ENCODE measurements at places on chromosomes 5 and 9.

DNA sequence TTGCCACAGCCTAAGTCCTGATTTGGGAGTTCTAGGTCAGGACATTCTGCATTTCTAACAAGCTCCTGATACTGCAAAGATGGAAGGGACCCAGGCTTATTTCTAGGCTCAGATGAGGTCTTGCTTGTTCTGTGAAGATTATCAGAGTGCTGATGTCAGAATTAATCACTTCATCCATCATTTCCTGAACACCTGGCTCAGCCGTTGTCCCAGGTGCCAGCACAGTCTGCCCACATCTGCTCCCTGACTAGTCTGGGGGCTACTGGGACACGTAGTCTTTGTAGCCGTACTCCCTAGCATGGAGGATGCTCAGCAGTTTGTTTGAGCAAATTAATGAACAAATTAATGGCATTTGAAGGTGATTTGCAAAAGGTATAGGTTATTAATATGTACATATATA is 17.9 kb upstream of the SPINK4 start:
- DNase-seq: no peak

- DNase-seq: no peak
Measured at GRCh38 chr9:6605202-6605601, 40.3 kb downstream of the GLDC start.

DNA sequence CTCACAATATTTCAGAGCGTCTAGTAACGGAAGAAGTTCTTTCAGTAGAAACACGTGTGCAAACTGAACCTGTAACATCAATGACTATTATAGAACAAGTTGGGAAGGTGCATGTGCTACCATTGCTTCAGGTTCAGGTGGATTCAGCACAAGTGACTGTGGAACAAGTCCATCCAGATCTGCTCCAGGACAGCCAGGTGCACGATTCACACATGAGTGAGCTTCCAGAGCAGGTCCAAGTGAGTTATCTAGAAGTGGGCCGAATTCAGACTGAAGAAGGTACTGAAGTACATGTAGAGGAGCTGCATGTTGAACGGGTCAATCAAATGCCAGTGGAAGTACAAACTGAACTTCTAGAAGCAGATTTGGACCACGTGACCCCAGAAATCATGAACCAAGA is 17.4 kb upstream of the NIM1K start:
- no peak for DNase-seq

DNA sequence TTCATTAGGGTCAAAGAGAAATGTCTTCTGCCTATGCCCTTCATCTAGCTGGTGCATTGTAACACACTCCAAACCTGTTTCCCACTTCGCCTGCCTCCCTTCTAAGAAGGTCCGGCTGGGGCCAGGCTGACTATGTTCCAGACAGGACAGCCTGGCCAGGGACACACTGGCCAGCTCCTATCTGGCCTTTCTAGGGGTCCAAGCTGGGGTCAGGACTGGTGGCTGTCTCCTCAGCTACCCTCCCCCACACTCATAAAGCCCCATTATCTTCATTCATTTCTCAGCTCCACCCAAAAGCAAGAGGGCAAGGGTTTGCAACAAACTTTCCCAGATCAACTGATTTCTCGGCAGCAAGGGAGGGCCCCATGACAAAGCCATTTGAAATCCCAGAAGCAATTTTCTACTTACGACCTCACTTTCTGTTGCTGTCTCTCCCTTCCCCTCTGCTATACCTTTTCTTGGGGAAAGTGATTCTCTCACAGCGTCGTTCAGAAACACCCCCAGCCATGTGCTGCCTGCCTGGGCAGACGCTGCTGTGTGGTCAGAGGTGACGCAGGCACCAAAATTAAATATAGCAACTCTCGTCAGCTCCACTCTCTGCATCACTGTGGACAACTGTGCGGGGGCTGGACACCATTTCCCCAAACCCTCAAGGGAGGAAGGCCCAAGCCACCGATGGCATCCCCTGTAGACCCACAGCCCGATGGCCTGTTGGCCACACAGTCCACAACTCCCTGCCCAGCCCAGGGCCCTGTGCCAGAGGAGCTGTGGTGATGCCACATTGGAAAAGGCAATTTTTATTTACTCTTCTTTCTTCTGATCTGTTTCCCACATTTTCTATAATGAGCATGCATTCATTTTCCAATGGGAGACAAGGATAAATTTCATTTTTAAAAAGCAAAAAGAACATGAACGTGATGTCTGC is 6.1 kb downstream of the IL13 start:
- DNase-seq: no peak

GRCh38 chr5:110304176-110304575 is 422.3 kb downstream of the TMEM232 start:
- no peak for DNase-seq

DNA sequence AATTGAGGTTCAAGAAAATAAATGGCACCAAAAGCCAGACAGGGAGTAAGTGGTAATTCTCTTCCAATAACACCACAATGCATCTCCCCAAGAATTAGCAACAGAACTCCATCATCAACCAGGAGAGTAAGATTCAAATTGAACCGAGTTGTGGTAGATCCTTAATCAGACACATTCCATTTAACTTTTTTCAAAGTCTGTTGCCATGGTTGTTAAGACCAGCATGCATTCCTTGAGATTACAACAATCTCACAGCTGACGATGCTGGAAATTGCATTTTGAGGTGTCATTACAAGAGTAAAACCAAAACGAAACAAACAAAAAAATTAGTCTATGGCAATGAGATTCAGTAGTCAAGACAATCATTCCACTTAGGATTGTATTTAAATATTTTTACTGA is 78.9 kb upstream of the ZNF462 start:
- no peak for DNase-seq

- no peak for DNase-seq
Measured at GRCh38 chr5:180785794-180786221, 16.8 kb downstream of the MGAT1 start.

GRCh38 chr5:160259341-160259740 is 30.0 kb downstream of the FABP6 start:
- DNase-seq: no peak

DNA sequence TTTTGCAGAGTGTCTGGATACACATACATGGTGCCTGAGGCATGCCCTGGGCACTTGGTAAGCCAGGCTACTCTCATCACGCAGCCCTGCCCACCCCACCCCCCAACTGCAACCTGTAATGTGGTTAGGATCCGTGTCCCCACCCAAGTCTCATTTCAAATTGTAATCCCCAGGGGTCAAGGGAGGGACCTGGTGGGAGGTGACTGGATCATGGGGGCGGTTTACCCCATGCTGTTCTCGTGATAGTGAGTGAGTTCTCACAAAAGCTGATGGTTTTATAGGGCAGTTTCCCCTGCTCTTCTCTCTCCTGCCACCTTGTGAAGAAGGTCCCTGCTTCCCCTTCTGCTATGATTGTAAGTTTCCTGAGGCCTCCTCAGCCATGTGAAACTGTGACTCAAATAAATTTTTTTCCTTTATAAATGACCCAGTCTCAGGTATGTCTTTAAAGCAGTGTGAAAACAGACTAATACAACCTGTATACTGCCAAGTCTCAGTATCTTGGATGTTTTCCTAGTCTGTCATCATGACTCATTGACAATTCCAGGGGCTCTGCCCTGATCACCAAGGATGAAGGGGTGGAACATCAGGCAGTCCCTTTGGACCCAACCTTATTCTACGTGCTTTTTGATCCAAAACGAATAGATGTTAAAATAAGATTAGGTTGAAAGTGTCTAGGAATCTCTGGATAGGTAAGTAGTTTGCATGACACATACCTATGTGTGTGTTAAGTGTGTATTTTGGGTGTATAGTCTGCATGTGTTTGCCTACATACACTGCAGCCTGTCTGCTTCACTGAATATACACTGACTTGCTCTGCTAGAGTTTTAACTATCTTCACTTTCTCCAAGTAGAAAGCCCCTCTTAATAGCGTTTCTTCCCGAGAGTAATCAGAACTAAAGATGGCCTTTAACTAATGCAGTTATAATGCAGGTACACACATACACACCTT is 293.8 kb downstream of the SLIT3 start:
- no peak for DNase-seq

DNA sequence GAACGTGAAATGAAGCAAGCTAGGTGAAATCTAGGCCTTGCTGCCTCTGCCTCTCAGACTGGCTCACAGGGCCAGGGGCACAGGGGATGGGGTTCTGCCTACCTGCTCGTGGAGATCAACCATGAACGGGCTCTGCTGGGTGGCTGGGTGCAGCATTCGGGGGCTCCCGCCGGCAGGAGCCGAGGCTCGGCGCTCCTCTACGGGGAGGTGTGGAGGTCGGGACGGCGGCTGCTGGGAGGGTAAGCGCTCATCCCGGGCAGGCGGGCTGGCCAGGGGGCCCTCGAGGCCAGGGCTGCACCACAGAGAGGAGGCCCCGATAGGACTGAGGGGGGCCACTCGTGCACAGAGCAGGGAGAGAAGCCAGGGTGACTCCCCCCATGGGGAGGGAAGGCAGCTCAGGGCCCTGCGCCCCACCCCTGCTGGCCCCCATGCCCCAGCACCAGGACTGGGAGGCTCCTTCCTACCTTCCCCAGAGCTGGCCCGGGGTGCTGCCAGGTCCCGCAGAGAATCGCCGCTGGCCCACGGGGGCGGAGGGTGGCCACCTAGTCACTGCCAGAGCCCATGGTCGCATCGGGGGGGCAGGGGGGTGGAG is 5.2 kb downstream of the RNF44 start:
- DNase-seq: no peak

- DNase-seq: no peak
Measured at GRCh38 chr5:54680998-54681397, 163.4 kb downstream of the SNX18 start.

GRCh38 chr9:135249711-135250110 is 162.2 kb downstream of the OLFM1 start:
- no peak for DNase-seq

DNA sequence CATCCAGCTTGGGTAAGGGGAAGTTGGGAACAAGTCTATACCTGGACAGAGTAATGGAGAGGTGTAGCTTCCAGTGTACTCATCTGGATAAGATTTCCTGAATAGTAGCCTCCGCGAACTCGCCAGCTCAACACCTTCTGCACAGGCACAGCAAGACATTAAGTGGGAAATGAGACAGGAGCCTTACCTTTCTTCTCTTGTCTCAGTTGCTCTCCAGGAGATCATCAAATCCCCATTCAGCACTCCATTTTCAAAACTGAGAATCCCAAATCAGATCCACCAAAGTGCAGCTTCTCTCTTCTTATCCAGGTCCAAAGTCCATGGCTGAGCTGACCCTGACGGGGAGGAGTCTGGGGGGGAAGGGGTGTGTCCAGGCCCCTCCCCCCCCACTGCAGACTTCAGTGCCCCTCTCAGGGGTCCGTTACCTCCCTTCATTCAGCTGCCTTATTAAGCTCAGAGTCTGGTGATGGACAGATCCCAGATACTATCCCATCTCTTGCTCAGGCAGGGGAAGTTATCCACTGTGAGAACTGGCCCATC is 5.9 kb upstream of the MGAT1 start:
- DNase-seq: no peak

- DNase-seq: no peak
Measured at GRCh38 chr5:95184924-95185323, 100.0 kb downstream of the MCTP1 start.

- DNase-seq: no peak
Measured at GRCh38 chr5:96876292-96876850, at the start of gene ERAP2. Gene ERAP2, plus strand, starts transcription at chr5:96876500. Its CDS starts 3,186 bp downstream, at chr5:96879686.

DNA sequence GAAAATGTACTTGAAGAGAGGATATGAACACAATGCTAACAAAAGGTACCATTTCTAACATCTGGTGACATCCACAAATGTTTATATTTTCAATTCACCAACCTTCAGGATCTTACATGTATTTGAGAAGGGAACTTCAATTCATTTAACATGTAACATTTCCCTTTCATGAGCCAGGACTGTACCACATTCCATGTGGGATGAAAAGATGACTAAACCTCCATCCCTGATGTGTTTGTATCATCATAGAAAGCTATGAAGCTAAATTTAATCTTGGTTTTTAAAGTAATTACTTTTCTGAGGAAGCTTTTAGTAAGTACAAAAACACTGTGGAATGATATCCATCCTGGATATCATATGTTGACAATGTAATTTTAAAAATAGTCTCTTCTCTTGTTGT is 78.2 kb upstream of the GNA14 start:
- no peak for DNase-seq

DNA sequence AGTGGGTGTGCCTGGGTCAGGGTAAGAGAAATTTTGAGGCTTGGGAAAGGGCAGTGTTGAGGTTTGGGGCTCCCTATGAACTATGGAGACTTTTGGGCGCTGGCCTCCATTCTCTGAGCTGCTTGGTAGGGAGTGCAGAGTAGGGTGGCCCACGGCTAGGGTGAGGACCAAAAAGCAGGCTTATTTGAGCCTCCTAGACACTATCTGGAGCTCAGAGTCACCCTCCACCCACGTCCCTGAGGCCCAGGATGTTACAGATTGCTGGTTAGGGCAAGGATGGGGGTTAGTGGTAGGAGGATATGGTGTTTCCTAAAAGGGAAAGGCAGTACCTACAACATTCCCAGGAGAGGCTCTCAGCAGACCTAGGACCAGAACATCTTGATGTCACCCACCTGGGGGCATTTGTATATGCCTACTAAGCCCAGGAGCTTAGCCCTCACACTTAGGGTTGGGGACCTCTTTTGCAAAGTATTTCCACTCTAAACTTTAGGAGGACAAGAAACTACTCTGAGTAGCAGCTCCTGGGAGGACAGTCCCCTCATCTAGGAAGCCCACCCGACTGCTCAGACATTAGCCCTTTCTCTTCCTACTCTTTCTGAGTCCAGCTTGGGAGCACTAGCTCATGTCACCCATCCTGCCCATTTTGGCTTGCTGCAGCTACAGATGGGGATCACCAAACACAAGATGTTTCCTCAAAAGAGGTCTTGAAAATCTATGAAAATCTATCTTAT is 2.3 kb downstream of the SHROOM1 start:
- DNase-seq: no peak

GRCh38 chr5:84859056-84859455 is 474.4 kb upstream of the EDIL3 start:
- no peak for DNase-seq

DNA sequence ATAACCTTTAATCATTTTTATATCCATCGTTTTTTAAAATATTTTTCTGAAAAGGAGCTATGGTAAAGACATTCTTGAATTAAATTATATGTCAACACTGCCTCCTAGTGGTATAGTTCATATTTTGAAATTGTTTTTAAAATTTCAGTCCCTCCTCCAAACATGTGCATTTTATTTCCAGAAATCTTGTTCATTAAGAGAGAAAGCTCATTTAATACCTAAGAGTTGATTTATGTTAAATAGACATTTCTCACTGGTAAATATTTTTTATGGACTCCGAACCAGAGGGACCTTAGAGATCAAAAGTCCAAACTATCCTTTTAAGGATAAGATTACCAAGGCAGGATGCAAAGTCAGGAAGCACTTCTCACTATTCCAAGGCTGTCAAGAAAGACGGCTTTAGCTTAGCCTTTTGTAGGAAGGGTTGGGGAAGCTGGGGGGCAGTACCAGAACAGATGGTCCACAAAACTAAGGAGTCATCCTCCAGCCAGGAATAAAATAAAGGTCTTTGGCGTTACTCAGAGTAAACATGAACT is 21.6 kb downstream of the BHMT start:
- no peak for DNase-seq

DNA sequence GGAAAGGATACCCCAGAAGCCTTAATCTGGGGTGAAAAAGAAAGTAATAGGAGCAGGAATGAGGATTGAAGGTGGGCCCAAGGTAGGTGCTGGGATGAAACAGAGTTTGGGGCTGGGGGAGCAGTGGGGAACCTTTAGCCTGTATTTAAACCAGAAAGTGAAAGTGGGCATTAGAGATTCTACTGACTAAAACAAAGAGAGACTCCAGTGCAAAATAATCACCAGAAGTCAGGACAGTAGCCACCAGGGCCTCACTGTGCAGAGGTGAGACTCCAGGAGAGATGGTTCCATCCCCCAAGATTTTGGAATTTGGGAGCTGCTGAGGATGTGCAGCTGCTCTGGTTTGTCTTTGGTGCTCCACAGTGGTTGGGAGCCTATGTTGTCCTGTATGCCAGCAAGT is 13.1 kb downstream of the DNAJB5 start:
- no peak for DNase-seq

Measured in stimulated activated CD8-positive, alpha-beta memory T cell treated with anti-CD3 and anti-CD28 coated beads, Interleukin-7, amount 100 ng/mL, for 1 hour (primary cell).